HS-5 (cell line): ENCODE measurements at places on chromosomes 2 and 18.

DNA sequence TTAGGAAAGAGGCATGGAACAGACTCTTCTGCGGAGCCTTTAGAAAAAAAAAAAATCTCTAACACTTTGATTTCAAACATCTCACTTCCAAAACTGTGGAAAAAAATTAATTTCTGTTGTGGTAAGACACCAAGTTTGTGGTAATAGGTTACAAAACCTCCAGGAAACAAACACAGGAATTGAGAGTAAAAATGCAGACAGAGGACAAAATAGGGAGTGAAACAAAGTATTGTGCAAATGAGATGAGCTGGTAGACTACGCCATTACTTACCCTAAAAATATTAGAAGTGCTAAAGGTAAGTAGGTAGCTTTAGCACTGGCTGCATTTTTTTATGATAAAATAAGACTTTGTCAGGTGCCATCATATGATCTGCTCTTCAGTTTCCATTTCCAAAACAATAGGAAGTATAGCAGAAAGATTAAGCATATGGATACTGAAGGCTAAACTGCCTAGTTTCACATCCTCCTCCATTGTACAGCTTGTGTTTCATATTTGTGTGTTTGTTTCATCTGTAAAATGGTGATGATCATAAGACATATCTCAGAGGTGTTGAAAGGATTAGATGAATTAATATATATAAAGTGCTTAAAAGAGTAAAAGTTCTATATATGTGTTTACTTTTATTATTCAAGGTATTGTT, 309.2 kb downstream of the NR4A2 start:
- no peak for DNase-seq

DNA sequence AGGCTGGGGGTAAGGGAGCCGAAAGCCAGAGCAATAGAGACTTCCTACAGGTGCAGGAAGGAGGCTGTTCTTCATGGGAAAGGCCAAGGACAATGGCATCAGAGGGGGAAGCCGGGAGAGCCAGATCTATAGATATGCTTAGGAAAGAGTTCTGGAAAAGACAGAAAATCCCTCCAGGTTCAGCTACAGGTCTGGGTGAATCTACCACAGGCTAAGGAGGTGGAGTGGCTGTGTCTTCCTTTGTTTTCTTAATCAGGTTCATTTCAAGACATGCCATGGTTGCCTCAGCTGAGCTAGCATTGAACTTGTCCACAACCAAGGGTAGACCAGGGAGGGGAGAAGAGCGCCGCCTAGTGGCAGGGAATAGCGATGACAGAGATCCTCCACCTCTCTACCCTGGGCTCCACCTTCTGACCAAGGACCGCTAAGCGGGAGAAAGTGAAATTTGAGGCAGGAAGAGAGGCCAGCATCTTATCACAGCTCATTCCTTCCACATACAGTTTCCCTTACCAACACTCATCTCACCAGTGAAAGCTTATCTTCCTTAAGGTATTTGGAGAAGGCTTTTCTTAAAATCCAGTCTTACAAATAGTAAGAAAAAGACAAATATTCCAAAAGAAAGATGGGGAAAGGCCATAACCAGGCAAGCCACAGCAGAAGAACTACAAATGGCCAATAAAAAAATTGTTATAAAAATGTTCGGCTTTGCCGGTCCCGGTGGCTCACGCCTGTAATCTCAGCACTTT, 74.2 kb downstream of the VIT start:
- DNase-seq, result no peak

- no peak for DNase-seq
Observed at GRCh38 chr2:240155745-240156390, 15.4 kb upstream of the OTOS start.

DNA sequence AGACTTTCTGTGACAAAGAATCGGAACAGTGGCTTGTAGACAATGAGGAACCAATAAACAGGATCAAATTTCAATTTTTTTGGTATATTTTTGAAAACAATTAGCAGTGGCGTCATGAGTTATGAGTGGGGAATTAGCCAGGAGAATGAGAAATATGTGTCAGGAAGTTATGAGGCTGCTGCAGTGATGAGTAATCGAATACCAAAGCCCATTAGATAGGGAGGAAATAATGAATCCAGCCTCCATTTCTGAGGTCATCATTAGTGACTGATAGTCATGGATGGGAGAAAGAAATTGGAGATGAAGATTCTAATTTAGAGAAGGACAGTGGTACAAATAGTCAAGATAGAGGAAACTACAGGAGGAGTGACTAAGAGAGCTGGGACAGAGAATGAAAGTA, 673.1 kb upstream of the VRK2 start:
- peak; percentile 84 for DNase-seq

DNA sequence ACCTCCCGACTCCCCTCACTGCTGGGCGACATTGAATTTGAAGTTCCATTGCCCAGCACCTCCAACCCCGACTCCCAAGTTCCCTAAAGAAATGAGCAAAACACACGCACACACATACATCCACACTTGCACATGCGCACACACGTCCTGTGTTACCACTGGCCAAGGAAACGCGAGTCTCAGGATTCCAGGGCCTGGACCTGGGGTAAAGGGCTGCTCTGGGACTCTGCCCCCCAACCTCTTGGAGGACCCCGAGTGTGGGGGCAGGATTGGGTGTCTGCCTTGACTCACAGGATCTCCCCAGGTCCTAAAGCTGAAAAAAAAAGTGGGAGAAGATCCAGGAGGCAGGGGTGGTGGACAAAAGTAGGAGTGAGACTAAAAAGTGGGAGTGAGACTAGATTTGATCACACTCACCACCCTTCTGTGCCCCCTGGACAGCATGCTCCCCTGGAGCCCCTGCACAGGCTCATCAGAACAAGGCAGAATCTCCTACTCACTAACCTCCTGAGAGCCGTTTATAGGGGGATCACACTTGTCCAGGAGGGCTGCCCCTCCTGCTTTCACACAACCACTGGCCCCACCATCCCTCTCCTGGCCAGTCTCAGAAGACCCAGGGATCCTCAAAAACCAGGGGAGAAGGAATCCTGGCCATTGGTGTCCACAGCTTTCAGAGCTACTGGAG, 202.2 kb downstream of the TNS1 start:
- DNase-seq, result no peak
